ENCODE measurements at places on chromosomes 7 and 10. TPM values are rescaled to one million over a fixed set of nuclear protein-coding genes. Genes with fewer than 3 reads are reported as not detected.

- no peak for DNase-seq
Measured at GRCh38 chr10:3559527-3559926, 225.5 kb downstream of the KLF6 start.

GRCh38 chr7:51950813-51951212, 634.2 kb upstream of the COBL start:
- DNase-seq = no peak

DNA sequence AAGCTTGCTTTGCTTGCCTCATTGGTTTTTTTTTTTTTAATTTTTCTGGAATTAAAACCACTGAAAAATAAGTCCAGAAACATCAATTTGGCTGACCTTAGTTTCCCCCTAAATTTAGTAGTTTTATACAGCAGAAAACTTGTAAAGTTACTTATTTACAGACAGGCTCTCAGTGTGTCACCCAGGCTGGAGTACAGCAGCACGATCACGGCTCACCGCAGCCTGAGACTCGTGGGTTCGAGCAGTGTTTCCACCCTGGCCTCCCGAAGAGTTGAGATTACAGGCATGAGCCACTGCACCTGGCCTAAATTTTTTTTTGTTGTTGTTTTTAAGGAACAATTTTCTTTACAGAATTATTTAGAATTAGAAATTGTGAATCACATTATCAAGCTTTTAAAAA, 250.5 kb downstream of the SDK1 start:
- DNase-seq = no peak

- no peak for DNase-seq
Measured at GRCh38 chr7:108307595-108307994, 148.6 kb downstream of the NRCAM start.

- no peak for DNase-seq
Measured at GRCh38 chr10:68086910-68087684, 12.0 kb upstream of the HERC4 start.

DNA sequence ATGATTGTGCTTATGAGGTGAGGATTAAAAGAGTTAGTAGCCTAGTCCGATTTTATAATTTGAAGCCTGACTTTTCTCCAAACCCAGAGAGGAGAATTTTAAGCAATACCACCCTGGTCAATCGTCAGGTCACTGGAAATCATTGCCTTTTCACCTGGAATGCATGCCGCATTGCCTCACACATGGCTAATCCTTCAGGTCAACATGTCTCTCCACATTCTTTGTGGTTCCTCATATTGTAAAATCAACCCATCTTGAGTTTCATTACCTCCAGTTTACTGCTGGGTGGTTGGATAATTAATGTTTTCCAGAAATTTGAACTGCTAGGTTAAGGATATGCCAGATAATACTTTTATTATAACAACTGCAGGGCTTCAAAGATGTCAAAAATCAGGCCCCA, 55.6 kb upstream of the SEMA3E start:
- peak; percentile 52 for DNase-seq

DNA sequence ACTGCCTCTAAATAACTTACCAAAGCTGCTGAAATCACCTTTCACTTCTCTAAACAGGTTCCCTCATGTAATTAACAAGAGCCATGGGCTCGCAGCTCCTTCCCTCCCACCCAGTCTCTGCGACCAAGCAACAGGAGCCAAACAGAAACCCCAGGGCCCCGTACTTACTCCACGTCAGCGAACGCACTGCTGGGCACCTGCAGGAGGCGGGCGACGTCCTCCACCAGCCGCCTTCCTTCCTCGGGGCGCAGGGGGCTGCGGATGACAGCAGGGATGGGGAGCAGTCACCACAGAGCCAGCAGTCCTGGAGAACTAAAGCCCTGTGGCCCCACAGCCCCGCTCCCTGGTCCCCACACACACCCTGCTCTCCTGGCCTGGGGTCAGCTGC, 477.0 kb downstream of the PTPRN2 start:
- no peak for DNase-seq

DNA sequence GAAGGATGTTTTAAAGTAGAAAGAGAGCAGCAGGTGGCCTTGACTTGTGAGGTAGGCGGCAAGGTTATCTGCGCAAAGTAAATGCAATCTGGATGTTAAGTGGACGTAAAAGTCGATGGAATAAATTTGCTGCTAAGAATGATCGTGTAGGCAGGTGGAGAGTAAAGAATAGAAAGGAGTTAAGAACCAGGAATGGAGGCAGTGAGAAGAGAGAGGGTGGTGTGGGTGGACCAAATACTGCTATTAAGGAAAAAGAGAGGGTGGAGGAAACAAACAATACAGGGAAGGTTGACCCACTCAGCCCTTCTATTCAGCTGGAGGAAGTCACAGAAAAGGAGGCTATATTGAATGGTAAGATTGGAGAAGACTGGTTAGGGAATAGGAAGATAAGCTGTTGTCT, 1.9 kb upstream of the CUL1 start:
- no peak for DNase-seq

- DNase-seq = no peak
Measured at GRCh38 chr7:78082556-78082955, 284.0 kb downstream of the PHTF2 start.

GRCh38 chr7:33698041-33698440, 207.3 kb upstream of the BMPER start:
- DNase-seq = no peak

GRCh38 chr10:88805361-88805760, 2.8 kb downstream of the LIPM start:
- DNase-seq = no peak

- no peak for DNase-seq
Measured at GRCh38 chr10:110212119-110213006, 5.0 kb downstream of the MXI1 start.

- peak; percentile 47 for DNase-seq
Measured at GRCh38 chr7:50614721-50615518, 49.7 kb upstream of the DDC start.

DNA sequence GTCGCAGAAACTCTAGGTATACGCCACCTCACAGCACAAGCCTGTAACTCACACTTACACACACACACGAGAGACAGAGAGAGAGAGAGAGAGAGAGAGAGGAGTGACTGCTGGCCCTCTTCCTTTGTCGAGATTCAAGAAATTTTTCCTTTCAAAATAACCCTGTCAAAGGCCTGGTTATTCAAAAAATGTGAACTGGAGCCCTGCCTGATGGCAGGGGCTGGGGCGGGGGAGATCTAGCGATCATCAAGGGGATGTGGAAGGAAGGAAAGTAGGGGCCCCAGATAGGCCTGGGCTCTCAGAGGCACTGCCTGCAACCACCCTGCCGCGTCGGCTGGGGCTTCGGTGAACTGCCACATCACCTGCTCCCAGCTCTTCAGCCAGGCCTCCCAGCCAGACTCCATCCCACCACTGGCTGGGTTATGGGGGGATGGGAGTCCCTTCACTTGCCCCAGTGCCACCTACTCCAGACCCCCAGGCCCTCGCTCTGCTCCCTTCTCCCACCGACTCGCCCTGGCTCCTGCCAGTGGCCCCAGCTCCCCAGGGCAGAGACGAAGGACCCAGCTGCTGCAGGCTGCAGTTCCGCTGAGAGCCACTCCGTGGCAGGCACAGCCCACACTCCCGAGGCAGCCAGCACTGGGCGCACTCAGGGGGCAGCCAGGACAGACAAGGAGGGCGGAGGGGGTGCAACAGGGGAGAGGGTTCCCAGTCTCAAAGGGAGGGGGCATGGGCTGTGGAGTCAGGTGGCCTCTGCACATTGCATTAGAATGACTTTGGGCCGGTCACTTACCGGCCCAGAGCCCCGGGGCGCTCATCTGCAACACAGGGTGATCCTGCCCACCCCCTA, 15.3 kb downstream of the KCNH2 start:
- DNase-seq = no peak

GRCh38 chr7:143407287-143408251, 1.1 kb downstream of the EPHA1 start:
- no peak for DNase-seq

DNA sequence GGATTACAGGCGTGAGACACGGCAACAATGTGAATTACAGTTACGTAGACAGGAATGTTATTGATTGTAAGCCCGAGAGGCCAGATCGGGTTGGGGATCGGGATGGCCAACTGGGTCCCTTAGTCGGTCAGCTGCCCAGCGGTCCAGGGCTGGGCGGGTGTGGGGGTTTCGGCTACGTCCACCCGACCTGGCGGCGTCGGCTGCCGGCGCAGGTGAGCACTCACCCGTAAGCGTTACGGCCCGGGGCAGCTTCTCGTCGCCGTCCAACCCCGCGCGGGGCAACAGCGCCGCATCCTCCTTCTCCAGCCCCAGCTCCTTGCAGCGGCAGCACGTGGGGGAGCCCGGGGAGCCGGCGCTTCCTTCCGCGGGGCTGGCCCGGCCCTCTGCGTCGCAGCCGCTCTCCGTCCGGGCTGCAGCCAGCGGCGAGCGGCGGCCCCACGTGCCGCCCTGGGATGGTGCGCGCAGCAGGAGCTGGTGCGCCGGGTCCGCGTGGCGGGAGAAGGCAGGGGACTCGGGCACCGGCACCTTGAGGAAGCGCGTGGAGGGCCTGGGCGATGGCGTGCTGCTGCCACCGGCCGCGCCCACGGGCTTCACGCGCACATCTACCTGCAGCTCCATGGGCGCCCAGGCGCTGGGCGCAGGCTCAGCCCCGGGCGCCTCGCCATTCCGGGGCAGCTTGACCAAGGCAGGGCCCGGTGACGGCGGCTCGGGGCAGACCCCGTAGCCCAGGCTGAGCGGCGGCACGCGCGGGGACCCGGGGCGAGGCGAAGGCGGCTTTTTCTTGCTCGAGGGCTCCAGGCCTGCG, 609 bp downstream of the KLRG2 start:
- no peak for DNase-seq

Gene CHST12
- total RNA-seq = 28.0 TPM

Gene RBM33
- 89.9 TPM for total RNA-seq

Gene CDNF
- 3.4 TPM for total RNA-seq

Gene GPR26
- not detected for total RNA-seq

Gene EXOC6
- 12.5 TPM for total RNA-seq

Gene CHCHD2
- 459 TPM for total RNA-seq

Gene KAZALD1
- 42.3 TPM for total RNA-seq

Gene MRLN
- 0.98 TPM for total RNA-seq

Gene HPSE2
- not detected for total RNA-seq

Gene RAB19
- total RNA-seq = 3.8 TPM

Data from Caco-2 (cell line).